ENCODE measurements at places on chromosomes 7 and 10.

- DNase-seq, result no peak
Observed at GRCh38 chr7:107972941-107973376, 30.0 kb downstream of the LAMB1 start.

DNA sequence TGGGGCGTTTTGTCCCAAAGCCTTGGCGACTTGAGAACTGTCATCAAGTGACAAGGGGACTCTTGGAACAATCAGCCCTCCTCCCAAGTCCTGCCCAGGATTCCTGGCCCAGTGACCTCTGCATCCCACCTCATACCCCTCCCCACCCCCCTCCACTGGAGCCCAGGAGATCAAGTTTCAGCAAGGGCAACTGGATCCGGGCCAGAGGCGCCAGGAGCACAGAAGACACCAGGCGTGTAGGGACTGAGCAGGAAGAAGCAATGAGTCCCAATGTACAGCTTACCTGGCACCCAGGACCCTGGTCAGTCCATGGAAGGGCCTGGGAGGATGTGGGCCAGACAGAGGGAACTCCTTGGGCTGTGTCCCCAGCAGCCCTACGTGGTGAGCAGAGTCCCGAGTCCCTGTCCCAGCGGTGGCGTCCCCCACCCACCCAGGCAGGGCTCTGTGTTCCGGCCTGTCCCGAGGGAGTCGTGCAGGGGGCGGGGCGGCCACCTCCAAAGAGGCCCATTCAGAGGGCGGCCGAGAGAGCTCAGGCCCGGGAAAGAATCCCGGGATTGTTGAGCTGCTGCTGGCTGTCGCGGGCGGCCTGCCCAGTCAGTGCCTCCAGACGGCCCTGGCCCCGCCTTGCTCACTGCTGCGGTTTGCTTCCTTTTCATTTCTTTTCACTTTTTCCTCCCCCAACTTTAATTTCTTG, 254.1 kb downstream of the TNS3 start:
- no peak for DNase-seq

GRCh38 chr7:1572111-1572822, 2.4 kb upstream of the PSMG3 start:
- no peak for DNase-seq

GRCh38 chr7:672891-673290, 53.6 kb upstream of the DNAAF5 start:
- no peak for DNase-seq

- no peak for DNase-seq
Observed at GRCh38 chr7:5700391-5700985, 81.0 kb downstream of the RNF216 start.

DNA sequence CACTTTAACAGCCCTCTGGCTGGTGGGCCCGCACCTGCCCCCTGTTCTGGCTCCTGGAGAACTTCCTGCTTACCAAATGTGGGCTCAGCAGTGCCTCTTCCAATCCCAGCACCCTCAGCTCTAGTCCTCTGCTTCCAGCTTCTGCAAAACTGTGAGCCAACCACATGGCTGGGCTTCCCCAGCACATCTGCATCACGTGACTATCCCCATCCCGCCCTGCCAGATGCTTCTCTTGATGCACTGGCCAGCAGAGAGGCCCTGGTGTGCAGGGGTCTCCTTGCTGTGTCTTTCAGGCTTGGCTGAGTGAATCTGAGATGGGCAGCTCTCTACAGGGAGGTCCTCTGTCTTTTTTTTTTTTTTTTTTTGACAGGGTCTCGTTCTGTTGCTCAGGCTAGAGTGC, 43.8 kb upstream of the DMBT1 start:
- DNase-seq, result no peak

DNA sequence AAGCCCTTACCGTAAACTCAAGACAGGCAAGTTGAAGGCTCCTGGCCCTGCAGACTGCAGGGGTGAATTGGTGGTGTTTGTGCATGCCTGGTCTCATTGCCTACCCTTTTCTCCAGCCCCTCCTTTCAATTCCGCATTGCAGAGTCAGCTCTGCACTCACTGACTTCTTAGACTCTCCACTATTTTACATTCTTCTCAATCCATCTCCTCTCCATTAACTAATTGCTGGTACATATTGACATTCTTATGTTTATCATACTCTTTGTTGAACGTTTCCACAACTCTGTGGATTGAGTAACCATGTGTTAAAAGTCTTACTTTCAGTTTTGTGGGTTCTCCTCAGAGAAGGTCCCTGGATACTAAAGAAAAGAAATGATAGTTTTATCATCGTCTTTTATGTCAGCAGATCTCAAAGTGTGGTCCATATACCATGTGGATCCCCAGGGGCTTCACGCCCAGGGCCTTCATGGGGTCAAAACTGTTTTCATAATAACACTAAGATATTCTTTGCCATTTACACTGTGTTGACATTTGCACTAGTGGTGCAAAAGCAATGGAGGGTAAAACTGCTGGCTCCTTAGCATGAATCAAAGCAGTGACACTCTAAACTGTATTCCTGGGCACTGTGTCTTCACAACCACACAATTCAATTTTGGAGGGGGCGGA, 135.4 kb upstream of the FZD1 start:
- no peak for DNase-seq

- DNase-seq, result no peak
Observed at GRCh38 chr7:155951554-155952158, 139.4 kb upstream of the SHH start.

DNA sequence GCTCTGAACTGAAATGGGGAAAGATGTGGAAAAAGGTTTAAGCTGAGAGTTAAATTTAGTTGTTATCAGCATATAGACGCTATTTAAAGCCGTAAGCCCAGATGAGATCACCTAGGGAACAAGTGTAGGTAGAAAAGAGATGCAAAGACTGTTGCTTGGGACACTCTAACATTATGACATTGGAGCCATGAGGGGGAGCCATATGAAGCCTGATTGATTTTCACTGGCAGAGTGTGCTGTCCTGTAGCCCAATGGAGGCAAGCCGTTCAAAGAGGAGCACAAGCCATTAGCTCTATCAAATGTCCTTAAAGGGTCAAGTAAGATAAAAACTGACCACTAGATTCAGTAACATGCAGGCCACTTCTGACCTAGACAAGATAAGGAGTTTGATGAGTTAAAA, 223.3 kb downstream of the TWIST1 start:
- DNase-seq, result no peak

DNA sequence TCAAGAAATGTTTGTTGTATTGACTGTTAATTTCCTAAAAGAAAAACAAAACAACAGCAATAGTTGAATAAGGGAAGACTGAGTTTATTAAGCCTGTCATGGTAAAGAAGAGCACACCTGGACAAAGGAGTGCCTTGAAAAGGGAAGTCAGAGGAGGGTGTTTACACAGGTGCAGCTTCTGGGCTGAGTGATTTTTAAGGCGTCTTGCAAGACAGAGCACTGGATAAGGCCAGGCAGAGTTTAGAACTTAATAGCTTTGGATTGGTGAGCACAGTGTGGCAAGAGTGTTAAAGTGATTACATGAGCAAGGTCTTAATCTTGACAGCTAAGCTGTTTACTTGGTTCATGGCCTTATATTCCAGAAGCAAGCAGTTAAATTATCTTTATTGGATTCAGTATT, 423.2 kb downstream of the CNTNAP2 start:
- no peak for DNase-seq

DNA sequence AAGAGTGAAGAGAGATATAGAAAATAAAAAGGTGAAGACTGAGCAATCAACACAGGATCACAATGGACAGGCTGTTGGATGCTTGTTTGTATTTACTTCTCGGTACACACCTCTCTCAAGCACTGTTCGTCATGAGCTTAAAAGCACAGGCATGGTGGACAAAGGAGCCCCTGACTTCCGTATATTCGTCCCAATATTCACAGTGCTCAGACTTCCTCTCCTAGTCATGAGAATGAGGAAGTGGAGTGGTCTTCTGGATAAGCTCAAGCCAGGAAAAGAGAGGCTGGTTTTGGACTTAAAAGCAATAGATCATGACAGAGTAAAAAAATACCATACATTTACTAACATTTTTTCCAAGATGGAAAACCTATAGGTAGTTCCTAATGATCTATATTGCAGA, 172.5 kb downstream of the SORCS1 start:
- DNase-seq, result no peak

GRCh38 chr10:86224354-86225102, 142.1 kb downstream of the GRID1 start:
- DNase-seq, result no peak

GRCh38 chr10:97718178-97718577, 4.6 kb downstream of the MARVELD1 start:
- no peak for DNase-seq

DNA sequence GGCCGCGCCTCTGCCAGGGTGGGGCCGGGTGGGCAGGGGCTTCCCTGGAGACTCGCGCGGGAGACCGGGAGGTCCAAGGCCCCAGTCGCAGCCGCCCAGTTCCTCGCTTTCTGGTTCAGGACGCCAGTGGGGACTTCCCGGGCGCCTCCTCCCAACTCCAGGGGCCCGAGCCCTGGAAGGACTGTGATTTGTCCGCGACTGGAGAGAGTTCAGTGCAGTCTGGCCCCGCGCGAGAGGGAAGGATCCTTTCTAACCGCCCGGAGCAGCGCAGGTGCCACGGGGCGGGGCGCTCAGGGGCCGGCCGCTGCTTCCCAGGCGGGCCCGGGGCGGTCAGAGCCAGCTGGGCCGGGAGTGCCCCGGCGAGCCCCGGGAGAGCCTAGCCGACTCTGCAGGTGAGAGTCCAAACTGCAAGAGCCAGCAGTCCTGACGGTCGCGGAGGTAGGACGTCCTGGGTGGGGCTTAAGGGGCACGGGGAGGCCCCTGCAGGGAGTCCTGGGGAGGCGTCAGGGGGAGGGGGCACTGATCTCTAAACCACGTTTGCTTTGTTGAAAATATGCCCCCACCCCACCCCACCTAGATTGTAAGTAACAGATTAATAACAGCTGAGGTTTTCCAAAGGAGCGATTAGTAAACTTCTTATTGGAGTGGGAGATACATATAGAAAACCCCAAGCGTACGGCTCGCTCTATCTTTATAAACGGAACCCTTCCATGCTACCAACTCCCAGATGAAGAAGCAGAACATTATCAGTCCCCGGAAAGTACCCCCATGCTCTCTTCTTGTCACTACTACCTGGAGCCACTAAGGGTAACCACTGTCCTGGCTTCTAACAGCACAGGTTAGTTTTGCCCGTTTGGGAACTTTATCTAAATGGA, 8.2 kb downstream of the NKX2-3 start:
- no peak for DNase-seq

DNA sequence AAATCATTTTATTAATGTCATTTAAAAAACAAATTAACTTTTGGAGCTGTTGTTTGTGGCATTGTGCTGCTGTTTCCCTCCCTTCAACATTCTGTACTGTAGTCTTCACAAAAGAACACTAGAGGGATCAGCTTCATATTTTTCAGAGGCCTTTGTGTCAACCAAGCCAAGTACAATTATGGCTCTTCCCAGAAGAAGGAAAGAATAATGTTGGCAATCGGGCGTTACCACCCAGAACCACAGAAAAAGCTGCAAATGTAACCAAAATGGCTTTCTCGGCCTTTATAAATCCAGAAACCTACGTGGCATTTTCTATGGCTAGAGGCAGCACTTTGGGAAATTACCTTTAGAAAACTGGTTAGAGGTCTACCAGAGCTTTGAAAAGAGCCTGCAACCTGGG, 98.8 kb upstream of the COL1A2 start:
- DNase-seq, result no peak

GRCh38 chr7:20513897-20514296, 101.6 kb upstream of the ABCB5 start:
- DNase-seq, result peak; percentile 51

- no peak for DNase-seq
Observed at GRCh38 chr10:86795353-86795752, 38.9 kb downstream of the BMPR1A start.

DNA sequence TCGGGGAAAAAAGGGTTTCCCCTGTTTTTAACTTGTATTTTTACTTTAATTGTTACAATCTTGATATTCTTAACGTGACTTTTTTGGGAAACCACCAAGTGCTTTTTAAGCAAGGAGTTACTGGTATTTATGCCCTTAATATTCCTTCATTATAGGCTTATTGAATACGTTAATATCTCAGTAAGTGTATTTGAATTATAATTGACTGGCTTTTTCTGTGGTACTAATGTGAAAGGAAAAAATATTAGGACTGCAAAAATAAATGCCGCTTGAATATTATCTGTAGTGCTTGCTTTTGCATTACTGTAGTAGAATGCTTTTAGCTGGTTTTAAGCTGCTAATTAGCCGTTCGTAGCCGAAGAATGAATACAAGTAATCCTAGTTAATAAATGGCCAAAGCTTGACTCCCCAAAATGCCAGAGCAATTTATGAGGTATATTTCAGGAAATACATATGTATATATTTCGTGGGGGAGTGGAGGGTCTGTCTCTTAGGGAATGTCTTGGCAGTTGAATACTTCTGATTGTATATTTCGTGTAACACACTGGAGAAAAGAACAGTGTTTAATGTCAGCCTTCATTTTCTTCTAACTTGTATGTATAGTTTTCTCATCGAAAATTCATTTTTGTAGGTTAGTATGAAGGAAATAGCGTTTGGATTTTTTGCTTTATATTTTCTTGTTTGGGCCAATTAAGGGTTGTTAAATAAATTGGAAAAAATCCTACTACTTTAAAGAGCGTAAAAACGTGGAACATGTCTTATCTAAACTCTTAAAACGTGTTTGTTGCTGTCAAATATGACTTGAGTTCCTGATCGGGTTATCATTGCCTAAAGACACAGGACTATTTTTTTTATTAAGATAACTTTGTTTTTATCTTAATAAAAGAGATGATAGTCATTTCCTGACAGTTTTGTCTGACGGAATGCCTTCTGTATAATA, 1.5 kb downstream of the PDCD4 start:
- DNase-seq, result peak; percentile 53

GRCh38 chr10:1197384-1197783, 141.2 kb downstream of the WDR37 start:
- DNase-seq, result no peak

DNA sequence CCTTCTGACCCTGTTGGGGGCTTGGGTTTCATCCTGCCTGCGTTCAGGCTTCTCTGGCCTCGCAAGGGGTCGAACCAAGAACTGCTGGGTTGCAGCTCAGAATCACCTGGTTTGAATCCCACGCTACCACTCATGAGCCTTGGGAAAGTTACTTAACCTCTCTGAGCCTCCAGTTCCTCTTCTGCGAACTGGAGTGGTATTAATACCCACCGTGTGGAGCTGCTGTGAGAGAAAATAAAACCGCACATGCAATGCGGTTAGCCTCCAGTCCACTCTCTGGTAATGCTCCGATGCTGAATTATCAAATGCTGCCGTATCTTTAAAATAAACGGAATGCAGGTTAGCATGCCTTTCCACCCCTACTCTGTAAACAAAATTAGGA, 171.9 kb downstream of the ARHGAP12 start:
- no peak for DNase-seq

- DNase-seq, result peak; percentile 58
Observed at GRCh38 chr10:3484306-3485056, 300.5 kb downstream of the KLF6 start.
